ENCODE measurements at places on chromosomes 3 and 15.

GRCh38 chr15:31442699-31443111, 116.1 kb downstream of the KLF13 start:
- no peak for DNase-seq

DNA sequence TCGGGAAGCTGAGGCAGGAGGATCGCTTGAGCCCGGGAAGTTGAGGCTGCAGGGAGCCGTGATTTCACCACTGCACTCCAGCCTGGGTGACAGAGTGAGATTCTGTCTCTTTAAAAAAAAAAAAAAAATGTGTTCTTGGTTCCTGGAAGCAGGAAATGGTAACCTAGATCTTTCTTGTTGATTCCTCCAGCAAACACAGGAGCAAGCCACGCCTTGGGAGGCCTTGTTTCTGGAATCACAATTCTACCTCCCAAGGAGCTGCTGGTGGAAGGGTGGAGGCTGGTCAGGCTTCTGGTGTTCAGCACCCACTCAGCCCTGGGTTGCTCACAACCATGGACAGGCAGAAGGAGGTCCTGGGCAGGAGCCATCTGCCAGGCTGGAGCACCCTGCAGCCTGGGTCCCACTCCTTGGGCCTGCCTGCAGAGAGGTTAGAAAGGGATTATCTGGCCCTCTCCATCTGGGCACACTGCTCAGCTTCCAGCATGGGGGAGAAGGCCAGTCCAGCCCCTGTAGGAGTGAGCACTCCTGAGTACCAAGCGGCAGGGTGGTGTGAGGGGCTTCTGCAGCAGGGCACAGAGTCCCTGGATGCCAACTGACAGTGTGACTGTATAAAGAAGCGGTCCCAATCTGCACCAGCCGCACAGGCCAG, 65.6 kb downstream of the ABTB1 start:
- DNase-seq: no peak

DNA sequence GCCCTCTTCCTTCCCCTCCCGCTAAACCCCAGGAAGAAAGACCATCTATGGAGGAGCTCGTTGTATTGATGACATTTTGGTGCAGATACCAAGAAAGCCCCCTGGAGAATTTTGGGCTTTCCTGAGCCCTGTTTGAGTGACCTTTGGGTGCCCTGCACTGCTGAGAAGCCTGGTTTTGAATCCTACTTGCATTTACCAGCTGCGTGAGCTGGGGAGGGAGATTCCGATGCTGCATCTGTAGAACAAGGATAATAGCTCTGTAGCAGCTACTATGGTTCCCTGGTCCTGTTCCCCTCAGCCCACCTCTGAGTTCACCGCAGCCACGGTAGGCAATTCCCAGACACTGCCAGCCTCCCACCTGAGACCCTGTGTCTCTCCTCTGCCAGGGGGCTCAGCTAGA, 5.2 kb downstream of the APOD start:
- DNase-seq: no peak

DNA sequence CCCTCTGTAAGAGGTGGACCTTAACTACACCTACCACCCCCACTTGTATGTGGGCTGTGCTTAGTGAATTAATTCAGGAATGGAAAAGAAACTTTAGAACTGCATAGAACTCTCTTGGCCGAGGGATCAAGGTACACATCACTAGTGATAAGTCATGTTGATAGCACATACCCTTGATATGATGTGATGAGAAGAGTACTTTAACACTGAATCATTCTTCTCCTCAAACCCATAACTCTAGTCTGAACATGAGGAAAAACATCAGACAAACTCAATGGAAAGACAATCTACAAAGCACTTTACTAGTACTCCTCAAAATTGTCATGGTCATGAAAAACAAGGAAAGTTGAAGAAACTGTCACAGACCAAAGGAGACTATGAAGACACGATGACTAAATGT, 87.6 kb downstream of the P2RY1 start:
- no peak for DNase-seq
